ENCODE measurements at places on chromosomes 2 and 18.

GRCh38 chr2:56107502-56108220 lies 76.1 kb upstream of the CCDC85A start:
- DNase-seq, result no peak

- DNase-seq, result no peak
Measured at GRCh38 chr2:15730545-15731212, 139.0 kb downstream of the DDX1 start.

GRCh38 chr18:62957885-62958472 lies 242.6 kb downstream of the PHLPP1 start:
- no peak for DNase-seq

GRCh38 chr2:88053934-88054781 lies 1.4 kb downstream of the KRCC1 start:
- DNase-seq, result no peak

- no peak for DNase-seq
Measured at GRCh38 chr2:207182911-207183310, 17.2 kb upstream of the KLF7 start.

DNA sequence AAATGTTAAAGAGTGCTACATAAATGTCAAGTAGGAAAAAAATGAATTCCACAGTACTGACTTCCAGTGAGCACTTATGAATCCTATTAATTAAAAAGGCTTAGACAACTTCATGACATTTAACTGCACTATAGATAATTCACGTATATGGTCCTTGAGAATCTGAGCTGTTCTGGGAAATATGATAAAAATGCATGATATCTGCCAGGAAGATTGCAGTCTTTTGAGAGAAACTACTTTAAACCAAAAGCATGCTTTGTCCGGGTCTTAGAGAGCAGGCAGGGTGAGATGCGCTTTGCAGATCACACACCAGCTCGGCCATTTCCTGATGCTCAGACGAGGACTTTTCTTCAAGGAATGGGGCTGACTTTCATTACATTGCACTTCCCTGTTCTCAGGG lies 42.6 kb downstream of the CMPK2 start:
- no peak for DNase-seq

GRCh38 chr18:2511451-2511850 lies 59.9 kb downstream of the METTL4 start:
- DNase-seq, result no peak

- DNase-seq, result no peak
Measured at GRCh38 chr2:214536625-214537024, 125.8 kb downstream of the VWC2L start.

- DNase-seq, result no peak
Measured at GRCh38 chr2:120014226-120014980, 1.5 kb downstream of the EPB41L5 start.

- no peak for DNase-seq
Measured at GRCh38 chr2:224952936-224953657, 89.2 kb downstream of the DOCK10 start.

DNA sequence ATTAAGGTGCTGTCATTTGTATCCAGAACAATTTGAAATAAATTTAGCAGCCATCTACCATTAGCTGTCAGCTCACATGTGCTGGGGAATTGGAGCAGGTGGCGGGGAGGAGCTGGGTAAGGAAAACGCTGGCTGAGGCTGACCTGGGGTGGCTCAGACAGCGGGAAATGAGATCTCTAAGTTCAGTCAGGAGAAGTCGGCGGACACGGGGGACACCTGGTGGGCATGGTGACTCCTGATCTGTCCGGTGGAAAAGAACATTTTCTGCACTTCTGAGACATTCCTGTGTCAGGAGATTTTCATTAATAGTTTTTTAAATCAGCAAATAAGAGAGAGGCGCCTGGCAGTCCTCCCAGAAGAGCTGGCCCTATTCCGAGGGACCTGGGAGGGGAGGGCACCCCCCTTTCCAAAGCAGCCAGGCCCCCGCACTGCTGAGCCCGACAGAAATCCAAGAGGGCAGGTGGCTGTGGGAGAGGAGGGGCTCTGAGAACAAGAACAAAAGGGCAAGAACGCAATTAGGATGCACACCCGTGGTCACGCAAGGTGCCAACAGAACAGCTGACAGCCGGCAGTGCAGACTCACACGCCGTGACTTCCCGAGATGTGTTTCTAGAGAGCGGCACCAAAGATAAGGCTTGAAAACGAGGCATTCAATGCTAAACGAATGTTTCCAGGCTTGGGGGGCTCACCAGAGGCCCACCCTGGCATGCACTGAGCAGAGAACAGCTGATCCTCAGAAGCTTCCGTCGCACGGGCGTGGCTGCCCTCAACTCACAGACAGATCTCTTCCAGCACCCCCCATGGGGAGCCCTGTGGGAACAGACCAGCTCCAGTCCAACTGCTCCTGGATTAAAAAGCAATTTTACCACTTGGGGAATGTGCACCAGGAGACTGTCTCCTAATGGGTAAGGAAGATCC lies 26.4 kb downstream of the SLC66A2 start:
- DNase-seq, result no peak

DNA sequence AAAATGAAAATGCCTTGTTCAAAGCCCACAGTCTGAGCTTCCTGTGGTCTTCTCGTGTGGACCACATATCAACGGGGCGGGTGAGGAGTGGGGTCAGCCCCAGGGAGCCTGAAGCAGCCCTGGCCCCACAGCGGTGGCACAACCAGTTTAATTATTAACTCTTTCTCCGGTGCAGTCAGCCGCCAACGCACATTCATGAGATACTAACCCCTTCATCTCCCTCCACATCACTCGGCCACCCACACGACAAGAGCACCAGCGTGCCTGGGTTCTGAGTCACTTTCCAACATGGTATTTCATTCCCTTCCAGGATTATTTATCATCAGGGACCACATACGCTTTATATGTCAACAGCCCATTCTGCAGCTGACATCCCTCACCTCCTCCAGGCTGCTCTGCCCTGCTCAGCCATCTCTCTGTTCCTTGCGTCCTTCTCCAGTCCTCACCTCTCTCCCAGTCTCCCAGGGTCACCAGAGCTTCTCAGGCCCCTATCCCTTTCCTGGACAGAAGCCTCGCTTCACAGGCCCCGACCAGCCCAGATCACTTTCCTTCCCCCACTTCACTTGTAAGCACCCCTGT lies 48.0 kb upstream of the ID2 start:
- DNase-seq, result no peak

DNA sequence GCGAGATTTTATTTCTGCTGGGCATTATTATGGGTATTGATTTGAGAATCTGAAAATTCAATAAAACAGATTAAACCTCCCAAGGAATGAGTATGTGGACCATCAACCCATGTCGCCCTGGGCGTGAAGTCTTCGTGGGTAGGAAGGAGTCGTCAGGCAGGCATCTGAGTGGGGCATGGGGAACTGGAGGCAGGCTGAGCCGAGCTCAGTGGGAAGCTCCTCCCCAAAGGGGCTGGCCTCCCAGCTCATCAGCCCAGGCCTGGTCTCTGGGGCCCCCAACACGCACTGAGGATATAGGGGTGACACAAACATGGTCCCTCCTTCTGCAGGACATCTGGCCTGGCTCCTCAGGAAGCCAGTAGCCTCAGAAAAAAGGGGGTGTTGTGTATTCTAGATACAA lies 265.2 kb downstream of the TFCP2L1 start:
- no peak for DNase-seq

GRCh38 chr18:48975120-48975816 lies 24.5 kb upstream of the SMAD7 start:
- no peak for DNase-seq

GRCh38 chr2:25831746-25832449 lies 46.4 kb downstream of the ASXL2 start:
- DNase-seq, result no peak

DNA sequence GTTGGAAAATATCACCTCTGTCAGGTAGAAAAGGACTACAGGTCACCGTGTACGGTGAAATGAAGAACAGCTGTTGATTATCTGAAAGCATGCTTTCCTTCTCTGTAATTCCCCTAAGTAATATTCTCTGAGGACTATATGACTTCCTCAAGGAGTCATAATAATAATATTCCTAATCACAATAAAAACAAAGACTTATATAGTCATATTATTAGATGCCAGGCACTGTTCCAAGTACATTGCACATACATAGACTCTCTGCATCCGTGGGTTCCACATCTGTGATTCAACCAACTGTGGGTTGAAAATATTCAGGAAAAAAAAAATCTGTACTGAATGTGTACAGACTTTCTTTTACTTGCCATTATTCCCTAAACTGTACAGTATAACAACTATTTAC lies 512.4 kb upstream of the ID2 start:
- DNase-seq, result no peak

- no peak for DNase-seq
Measured at GRCh38 chr18:10101729-10102128, 187.9 kb downstream of the VAPA start.

GRCh38 chr2:168611091-168611490 lies 155.0 kb downstream of the CERS6 start:
- DNase-seq, result no peak

GRCh38 chr2:26892922-26893524 lies 45.1 kb downstream of the DPYSL5 start:
- DNase-seq, result no peak

- DNase-seq, result no peak
Measured at GRCh38 chr2:101428422-101429176, 41.3 kb upstream of the CREG2 start.

DNA sequence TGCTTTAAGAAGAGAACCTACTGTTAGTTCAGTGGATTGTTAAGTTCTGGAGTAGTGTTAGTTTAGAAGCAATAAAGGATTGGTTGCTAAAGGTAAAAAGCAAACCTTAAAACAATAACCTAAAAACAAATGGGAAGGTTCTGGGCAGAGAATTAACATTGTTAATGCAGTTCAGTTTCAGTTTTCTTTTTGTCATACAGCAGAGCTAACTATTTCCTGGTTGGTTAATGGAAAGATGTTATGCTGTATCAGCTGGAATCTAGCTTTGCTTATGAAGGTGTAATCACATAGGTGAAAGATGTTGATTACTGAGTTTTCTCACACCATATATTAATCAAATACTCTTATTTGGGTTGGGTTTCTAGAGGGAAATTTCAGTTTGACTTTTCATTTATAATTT lies 23.8 kb downstream of the SMAD4 start:
- no peak for DNase-seq

GRCh38 chr2:61658841-61659780 lies 121.0 kb upstream of the XPO1 start:
- no peak for DNase-seq

DNA sequence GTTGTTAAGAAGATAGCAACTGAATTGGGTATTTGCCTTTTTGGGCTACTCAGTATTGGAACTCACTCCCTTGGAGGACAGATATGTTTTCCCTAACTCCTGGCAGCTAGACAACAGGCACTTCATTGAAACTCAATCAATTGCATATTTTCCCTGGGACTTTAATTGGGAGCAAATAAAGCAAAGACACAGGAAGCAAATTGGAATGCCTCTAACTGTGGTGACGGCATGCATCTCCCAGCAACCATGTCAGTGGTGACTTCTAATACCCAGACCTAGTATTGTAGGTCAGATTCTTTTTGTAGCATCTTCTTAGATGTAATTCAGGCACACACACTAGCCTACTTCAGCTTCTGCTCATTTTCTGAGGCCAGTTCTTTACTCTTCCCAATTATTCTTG lies 164.2 kb upstream of the SETBP1 start:
- no peak for DNase-seq

GRCh38 chr2:6301426-6301825 lies 564.3 kb downstream of the CMPK2 start:
- no peak for DNase-seq

DNA sequence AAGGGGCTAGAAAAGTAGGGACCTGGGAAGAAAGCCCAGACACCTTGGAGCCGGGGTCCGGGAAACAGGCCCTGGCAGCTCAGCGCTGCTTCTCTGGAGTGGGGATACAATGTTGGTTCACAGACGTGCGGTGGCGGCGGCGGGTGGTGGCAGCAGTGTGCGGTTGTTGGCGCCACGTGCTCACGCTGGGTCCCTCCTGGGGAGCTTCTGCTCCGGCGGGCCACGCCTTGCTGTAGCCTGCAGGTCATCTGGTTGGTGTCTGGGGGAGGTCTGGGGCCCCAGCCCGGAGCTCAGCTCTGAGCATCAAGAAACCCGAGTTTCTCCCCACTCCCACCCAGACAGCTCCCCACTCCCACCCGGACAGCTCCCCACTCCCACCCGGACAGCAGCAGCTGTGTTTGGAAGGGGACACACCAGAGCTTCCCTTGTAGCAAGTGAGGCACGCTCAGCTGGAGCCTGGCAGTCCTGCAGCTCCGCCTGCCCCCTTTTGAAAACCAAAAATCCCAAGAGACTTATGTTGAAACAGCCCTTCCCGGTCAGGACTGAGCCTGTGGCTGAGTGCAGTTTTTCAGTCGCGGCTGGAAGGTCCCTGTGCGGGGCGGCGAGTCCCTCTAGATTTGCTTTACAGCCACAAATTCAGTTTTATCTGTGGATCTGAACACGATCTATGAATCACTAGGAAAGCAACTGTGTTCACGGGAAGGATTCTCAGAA lies 46.9 kb downstream of the NFATC1 start:
- DNase-seq, result no peak

- no peak for DNase-seq
Measured at GRCh38 chr2:23409248-23409647, 24.3 kb downstream of the KLHL29 start.
